Activated naive CD4-positive, alpha-beta T cell treated with anti-CD3 and anti-CD28 coated beads for 36 hours (primary cell): ENCODE measurements at places on chromosomes 5 and 9.

- no peak for DNase-seq
These were observed 48.3 kb upstream of the RIC1 start for GRCh38 chr9:5580650-5581049.

DNA sequence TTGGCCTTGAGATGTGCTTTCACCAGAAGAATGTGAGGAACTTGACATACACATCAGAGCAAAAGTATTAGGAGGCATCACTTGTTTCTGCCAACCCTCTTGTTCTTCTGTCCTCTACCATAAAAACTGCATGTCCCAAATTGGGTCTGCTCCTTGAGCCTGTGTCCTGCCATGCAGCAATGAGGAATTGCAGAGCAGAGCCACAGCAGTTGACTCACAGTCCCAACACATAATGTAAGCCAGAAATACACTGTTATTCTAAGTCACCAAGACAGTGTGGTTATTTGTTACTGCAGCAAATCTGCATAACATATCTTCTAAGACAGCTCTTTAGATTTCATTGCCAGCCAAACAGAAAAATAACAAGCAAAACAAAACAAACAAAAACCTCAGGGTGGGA lies 598.2 kb downstream of the PRELID2 start:
- no peak for DNase-seq

- no peak for DNase-seq
These were observed 7.7 kb downstream of the FREM1 start for GRCh38 chr9:14902561-14902960.

GRCh38 chr9:93464395-93464794 lies 11.0 kb upstream of the FAM120AOS start:
- no peak for DNase-seq

DNA sequence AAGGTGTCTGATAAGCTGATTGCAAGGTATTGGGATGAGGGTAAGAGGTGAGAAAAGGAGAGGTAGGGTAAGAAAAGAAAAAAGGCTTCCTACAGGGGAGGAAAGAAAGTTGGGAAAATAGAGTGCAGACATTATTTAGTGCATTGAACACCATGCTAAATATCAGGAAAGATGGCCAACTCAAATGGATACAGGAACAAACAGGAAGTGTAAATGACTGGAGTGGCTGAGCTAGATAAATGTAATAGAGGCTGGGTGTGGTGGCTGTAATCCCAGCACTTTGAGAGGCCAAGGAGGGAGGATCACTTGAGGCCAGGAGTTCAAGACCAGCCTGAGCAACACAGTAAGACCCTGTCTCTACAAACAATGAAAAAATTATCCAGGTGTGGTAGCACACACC lies 32.2 kb downstream of the OTP start:
- DNase-seq: no peak

DNA sequence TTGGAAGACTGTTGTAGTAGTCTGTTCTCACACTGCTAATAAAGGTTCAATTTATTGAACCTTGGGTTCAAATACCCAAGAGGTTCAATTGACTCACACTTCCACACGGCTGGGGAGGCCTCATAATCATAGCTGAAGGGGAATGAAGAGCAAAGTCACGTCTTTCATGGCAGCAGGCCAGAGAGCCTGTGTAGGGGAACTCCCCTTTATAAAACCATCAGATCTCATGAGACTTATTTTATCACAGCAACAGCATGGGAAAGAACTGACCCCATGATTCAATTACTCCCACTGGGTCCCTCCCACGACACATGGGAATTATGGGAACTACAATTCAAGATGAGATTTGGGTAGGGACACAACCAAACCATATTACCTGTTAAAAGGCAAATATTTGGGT lies 268.2 kb downstream of the TMEM167A start:
- no peak for DNase-seq

DNA sequence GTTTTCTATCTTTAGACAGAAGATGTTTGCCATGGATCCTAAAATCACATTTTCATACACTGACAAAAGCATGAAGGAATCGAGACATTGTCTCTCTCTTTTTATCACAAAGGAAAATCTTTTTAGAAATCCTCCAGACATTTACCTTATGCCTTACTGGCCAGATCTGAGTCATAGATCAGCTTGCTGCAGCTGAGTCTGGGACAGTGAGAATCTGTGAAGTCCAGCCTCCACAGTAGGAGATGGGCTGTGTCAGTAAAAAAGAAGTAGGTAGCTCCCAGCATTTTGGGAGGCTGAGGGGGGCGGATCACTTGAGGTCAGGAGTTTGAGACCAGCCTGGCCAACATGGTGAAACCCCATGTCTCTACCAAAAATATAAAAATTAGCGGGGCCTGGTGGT lies 333.4 kb upstream of the ZNF462 start:
- DNase-seq: no peak

- DNase-seq: no peak
These were observed 2.9 kb downstream of the SEMA6A start for GRCh38 chr5:116571568-116572349.

GRCh38 chr5:119255571-119256356 lies 100.1 kb upstream of the TNFAIP8 start:
- peak; percentile 32 for DNase-seq

- DNase-seq: no peak
These were observed 6.1 kb upstream of the ANGPTL2 start for GRCh38 chr9:127128341-127129072.

GRCh38 chr9:35731415-35732184 lies 395 bp downstream of the TLN1 start:
- DNase-seq: no peak

GRCh38 chr9:69771775-69772418 lies 12.1 kb upstream of the PTAR1 start:
- no peak for DNase-seq

DNA sequence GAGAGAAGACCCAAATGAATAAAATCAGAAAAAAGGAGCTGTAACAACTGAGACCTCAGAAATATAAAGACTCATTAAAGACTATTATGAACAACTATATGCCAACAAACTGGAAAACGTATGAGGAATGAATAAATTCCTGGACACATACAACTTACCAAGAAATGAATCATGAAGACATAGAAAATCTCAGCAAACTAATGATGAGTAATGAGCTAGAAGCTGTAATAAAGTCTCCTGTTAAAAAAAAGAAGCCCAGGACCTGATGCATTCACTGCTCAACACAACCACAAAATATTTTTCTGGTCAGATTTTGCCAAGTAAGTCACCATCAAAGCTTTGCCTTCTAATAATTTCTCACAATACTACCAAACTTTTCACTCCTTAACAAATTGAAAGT lies 666.7 kb downstream of the LRRC70 start:
- no peak for DNase-seq

DNA sequence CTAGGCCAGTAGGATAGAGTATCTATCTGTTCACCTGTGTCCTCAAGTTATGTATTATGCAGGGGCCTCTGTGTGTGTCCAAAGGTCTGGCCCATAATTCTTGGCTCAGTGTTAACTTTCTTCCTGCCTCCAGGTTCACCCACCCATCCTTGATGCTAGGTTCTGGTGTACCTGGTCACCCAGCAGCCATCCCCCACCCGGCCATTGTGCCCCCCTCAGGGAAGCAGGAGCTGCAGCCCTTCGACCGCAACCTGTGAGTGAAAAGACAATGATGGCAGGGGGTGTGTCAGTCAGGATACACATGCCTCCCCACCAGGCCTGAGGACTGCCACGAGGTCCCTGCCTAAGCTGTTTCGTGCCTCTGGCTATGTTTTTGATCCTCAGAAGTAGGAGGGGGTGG lies 27.6 kb downstream of the TCF7 start:
- DNase-seq: no peak

DNA sequence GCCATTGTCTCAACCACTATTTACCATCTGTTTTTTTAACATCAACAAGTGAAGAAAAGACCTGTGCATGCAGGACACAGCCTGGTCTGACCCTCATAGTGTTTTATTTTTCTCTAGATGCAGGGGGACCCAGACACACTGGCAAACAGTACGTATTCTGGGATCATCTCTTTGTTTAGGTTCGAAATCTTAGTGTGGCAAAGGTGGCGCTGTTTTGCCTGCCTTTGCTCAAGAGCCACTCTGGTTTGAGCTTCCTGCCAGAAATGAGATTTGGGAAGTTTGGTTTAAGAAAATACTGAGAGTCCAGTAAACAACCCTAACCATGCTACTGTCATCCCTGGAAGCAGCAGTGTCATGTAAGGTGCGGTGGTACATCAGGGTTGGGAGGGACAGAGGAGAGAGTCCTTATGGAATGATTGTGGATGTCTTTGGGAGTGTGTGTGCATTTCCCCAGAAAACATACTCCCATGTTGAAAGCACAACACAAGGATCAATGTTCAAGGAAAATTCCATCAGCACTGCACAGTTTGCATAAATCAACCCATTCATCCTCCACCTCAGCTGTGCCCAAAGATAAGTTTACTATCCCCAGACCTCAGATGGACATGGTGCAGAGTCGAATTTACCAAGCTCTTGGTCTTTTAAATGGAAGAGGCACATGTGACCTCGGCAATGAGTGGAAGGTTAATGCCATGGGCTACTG lies 34.0 kb upstream of the FLT4 start:
- peak; percentile 30 for DNase-seq
